ENCODE measurements at places on chromosomes 1 and 21.

DNA sequence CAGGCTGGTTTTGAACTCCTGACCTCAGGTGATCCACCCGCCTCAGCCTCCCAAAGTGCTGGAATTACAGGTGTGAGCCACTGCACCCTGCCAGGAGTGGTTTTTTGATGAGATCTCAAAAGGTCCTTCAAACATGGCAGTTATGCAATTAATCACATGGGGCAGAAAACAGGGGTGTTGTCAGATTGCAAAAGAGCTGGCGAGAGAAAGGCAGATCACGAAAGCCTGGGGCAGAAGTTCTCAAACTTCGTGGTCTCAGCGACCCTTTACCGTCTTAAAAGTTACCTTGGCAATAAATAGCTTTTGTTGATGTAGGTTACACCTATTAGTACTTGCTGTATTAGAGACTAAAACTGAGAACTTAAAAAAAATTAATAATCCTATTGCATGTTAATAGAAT is 16.1 kb downstream of the CNR2 start:
- DNase-seq, result no peak

- DNase-seq, result no peak
Observed at GRCh38 chr1:87362834-87363426, 34.2 kb downstream of the LMO4 start.

DNA sequence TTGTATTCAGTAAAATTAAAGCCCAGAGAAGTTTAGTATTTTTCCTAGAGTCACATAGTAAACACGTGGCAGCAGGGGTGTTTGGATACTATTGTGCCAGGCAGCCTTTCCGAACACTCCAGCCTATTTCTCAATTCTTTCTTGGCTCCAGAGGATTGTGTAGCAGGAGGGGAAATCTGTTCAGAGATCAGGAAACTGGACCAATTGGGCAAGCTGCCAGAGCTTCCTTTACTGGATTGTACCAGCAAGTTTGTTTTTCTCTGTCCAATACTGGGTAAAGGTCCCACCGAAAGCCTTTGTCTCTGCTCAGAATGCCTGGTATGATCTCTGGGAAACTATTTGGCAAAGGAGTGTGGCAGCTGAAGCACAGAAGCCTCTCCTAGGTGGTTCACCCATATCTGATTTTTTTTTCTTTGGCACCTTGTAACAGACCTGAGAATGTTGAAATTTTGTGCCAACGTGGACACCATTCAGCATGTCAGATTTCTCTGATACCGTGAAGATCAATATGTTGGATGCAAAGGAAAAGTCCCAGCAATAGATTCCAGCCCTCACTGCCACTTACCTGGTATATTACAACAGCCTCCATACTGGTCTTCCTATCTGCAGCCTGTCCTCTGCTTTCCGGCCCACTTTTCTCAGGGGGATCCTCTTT is 126.2 kb downstream of the FGGY start:
- DNase-seq, result no peak

DNA sequence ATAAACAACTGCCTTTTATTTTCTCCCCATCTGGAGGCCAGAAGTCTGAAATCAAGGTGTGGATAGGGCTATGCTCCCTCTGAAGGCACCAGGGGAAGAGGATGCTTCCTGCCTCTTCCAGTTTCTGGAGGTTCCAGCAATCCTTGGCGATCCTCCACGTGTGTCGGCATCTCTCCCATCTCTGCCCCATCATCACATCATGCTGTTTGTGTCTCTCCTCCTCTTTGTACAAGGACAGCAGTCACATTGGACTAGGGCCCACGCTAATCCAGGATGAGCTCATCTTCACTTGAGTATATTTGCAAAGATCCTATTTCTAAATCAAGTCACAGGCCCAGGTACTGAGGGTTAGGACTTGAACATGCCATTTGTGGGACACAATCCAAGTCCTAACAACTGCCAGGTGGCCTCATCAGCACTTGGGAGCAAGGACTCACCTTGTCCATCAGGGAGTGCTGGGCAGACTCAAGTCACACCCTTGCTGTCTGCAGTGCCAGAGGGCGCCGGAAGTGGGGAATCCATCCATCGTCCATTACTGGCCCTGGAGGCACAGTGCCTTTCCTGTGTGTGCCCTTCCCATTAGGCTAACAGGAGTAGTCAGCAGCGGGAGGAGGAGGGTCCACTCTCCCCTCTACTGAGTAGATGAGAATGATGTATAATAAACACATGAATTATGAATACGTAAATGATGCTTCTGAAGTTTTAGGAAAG is 185.4 kb upstream of the AJAP1 start:
- DNase-seq, result no peak

DNA sequence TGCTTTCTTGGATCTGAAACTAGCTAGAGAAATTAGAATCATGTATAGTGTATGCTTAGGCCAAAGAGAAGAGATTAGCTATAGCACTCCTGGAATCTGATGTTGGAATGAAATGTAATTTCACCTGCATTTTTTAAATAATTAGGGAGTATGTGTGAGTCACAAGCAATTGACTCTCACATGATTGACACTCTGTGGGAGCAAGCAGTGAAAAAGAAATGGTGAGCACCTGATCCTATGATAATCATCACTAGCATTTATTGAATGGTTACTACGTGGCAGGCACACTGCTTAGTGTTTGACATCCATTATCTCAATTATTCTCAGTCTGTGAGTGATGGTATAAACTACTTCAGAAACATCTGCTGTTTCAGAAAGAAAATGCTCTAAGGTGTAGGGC is 176.6 kb downstream of the NRIP1 start:
- no peak for DNase-seq

DNA sequence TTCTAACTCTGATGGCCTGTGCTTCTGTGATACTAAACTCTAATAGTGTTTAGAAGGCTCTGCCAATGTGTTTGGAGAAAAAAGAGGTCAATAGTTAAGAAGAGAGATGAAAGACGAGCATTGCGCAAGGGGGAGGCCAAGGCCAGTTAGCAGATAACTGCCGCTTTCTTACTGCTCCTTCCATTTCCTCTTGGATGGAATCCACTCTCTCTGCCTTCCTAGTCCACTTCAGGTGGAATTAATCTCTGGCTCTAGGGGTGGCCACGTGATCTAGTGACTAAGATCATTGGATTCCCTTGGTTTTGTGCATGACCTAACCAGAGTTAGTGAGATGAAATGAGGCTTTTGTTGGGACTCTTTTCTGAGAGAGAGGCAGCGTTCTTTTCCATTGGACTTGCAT is 148.3 kb downstream of the ACTL8 start:
- no peak for DNase-seq

GRCh38 chr1:46687093-46687659 is 15.5 kb downstream of the TEX38 start:
- no peak for DNase-seq

GRCh38 chr21:25983745-25984144 is 186.8 kb downstream of the APP start:
- no peak for DNase-seq

- no peak for DNase-seq
Observed at GRCh38 chr1:119160409-119160808, 20.0 kb upstream of the WARS2 start.

GRCh38 chr1:56225964-56226815 is 353.2 kb downstream of the PLPP3 start:
- no peak for DNase-seq

- no peak for DNase-seq
Observed at GRCh38 chr1:86887479-86888162, 26.3 kb downstream of the SELENOF start.

DNA sequence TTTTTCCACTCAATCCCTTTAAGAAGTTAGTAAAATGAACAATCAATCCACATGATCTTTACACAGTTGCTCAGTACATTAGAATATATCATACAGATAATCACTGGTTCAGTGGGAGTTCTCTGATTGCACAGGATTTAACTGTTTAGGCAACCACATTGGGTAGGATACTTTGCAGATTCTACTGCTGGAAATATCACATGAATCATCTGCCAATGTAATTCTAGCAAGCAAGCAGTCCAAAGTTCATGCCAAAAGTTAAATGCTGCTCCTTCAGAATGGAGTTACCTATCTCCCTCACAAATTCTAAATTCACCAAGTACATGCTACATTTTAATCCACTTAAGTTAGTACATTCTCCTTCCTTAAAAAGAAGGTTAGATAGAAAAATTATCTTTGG is 52.4 kb downstream of the NEGR1 start:
- DNase-seq, result no peak

DNA sequence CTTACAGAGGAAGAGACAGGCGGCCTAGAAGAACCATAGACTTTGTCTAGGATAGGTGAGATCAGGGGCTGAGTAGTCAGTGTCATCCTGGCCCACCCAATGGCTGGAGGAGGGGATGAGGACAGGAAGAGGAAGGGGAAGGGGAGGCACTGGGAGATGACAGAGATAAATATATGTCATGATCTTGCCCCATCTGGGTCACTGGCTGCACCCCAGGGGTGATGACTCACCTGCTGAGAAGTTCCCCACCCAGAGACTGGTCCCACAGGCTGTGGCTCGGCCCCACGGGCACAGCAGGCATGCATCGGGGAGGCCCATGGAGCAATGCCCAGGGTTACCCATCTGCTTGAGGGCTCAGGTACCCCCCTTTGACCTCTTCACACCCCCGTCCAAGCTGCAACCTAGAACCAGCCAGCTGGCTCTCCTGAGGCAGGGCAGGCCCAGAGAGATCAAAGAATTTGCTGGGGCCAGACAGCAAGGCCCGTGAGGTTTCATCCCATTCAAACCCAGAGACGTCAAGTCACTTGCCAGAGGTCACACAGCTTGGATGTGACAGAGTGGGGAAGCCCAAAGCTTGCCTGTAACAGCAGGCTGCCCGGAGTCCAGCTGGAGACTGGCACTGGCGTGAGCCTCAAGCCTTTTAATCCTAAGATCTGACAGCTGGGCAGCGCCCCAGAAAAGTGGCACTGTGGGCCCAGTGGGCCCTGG is 34.7 kb upstream of the CASZ1 start:
- no peak for DNase-seq

GRCh38 chr1:82388679-82389078 is 587.9 kb downstream of the ADGRL2 start:
- no peak for DNase-seq

GRCh38 chr1:228089519-228090380 is 7.2 kb downstream of the ARF1 start:
- no peak for DNase-seq

DNA sequence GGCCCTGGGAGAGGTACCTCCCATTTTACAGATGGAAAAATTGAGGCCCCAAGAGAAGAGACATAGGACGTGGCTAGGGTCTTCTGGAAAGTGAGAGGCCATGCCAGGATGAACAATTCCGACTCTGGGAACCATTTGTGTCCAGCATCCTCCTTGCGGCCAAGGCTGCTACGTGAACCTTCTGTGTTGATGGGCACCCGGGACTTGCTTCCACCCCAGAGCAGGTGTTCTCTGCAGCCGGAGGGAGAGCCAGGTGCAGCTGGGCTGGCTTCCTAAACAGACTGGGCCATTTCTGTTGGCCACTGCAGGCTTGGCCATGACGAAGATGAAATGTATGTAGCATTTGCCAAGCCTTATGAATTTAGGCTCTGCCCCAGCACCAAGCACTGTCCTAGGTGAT is 118.9 kb downstream of the PRDM2 start:
- no peak for DNase-seq

DNA sequence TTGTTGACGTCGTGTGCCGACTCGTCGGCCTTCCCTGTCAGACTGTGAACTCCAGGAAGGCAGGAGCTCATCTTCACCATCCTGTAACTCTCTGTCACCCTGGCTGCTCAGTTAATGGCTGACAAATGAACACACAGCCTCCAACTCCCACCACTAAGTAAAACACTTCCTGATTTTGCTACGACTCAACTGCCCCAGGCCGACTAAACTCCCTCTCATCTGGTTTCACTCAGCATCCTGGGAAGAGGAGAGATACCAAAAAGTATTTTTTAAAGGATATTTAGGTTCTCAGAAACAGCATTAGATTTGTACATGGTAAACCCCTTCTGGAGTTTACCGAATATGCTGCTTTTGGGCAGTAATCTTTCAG is 18.2 kb upstream of the LHX4 start:
- no peak for DNase-seq

- DNase-seq, result no peak
Observed at GRCh38 chr1:238360474-238360873, 469.8 kb upstream of the ZP4 start.

- no peak for DNase-seq
Observed at GRCh38 chr1:8165595-8166360, 139.7 kb upstream of the ERRFI1 start.

DNA sequence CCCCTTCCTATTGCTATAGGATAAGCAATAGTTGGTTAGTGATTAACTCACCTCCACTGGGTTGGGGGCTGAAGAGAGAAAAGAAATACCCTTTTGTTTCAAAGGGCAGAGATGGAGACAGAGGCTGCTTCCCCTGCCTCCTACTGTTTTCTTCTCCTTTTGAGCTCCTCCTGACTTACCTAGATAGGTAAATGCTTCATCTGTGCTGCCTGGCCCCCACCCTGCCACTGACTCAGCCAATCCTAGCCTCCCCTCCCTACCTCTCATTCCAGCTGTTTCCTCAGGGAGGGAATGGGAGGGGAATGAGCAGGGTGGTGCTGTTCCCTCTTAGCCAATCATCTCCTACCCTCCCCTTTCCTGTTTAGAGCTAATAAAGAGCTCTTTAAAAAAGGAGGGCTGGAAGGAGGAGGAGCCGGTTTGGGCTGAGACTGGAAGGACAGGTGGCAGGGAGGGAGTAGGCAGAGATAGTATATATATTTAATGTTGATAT is at the start of gene C1orf116:
Gene C1orf116, minus strand, starts transcription at position 229 of the 490 bp plus-strand sequence. CDS start 5,158 bp downstream, outside the sequence.
- DNase-seq, result no peak

DNA sequence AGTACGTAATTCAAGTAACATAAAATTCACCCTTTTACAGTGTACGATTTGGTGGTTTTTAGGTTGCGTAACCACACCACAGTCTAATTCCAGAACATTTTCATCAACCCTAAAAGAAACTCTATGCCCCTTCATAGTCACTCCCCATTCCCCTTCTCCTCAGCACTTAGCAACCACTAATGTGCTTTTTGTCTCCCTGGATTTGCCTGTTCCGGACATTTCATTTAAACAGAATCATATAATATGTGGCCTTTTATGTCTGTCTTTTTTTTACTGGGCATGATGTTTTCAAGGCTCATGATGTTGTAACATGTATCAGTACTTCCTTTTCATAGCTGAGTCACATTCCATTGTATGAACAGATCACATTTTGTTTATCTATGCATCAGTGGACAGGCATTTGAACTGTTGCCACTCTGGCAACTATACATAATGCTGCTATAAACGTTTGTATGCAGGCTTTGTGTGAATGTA is 20.8 kb downstream of the OBSCN start:
- DNase-seq, result no peak

DNA sequence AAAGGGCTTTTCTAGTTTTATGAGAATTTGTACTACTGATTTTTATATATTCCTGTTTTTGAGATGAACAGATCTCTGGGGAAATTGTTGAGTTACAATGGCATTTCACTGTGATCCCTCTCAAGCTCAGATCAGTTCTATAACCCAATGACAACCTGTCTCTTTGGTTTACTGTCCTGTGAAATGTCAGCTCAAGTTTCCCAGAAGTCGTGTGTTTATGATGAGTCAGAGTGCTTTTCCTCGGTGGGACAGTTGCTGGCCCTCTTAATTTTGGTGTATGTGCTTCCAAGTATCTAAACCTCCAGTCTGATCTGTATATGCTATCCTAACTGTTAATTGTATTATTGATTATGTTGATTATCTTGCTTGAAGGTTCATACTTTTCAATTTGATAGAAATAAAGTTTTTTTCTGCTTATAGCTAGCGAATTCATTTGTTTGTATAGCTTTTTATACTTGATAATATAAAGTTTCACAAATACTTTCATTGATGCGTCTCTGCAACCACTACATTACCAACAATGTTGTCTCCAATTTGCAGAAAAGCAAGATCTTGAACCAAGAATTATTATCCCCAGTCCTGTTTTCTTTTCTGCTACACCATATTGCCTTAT is 77.5 kb upstream of the DNAJC6 start:
- DNase-seq, result no peak

GRCh38 chr1:181089017-181089675 is 646 bp downstream of the IER5 start:
- DNase-seq, result peak; percentile 41

All from CD4-positive, alpha-beta T cell treated with Interleukin-21 for 1 hour (primary cell).